Endothelial cell (in vitro differentiated cells): ENCODE measurements at places on chromosomes 11 and 22.

- no peak for DNase-seq
These were observed 260.5 kb downstream of the NXPE2 start for GRCh38 chr11:114938799-114939198.

DNA sequence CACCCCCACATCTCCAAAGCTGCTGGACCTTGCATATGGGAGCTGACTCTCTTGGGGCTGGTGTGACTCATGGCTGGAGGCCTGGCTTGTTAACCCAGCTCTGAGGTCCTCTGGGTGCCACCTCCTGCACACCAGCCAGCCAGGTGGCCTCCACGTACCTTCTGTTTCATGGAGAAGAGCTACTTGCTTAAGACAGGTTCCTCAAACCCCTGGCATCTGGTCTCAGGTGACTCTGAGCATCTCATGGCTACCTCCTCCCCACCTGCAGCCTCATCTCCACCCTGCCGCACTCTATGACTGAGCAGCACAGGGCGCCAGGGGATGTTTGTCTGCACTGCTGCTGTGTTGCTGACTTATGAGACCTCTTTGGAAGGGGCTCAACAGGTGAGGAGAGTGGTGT lies 55.7 kb downstream of the BCR start:
- DNase-seq = no peak

- no peak for DNase-seq
These were observed 48.4 kb upstream of the CRTAM start for GRCh38 chr11:122789907-122790306.

GRCh38 chr11:115643549-115644270 lies 139.5 kb upstream of the CADM1 start:
- DNase-seq = no peak

DNA sequence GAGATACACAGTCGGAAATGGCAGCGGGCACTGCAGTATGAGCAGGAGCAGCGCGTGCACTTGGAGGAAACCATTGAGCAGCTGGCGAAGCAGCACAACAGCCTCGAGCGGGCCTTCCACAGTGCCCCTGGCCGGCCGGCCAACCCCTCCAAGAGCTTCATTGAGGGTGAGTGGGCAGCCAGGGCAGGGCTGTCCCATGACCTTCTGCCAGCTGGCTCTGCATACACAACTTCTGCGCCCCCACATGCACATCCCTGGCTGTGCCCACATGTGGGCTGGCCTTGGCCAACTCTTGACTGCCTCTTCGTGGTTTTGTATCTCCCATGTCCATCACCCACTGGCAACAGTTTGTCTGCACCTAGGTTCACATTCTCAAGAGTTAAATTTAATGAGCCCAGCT lies 81.1 kb downstream of the MORC2 start:
- no peak for DNase-seq

DNA sequence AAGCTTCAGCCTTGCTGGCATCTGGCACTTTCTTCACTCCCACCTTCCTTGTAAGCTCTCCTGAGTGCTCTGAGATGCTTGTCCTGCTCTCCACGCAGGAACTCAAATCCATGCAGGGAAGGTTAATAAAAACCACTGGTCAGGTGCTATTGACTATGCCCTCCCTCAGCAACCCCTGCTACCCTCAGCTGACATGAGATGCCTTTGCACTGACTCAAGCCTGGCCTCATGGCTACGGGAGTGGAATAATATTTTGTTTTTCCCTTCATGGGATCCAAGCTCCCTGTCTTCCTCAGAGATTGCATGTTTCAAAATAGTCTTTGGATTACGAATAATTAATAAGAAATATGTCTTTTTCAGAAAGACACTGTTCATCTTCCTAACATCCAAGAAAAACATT lies 31.7 kb upstream of the ABCC8 start:
- no peak for DNase-seq

DNA sequence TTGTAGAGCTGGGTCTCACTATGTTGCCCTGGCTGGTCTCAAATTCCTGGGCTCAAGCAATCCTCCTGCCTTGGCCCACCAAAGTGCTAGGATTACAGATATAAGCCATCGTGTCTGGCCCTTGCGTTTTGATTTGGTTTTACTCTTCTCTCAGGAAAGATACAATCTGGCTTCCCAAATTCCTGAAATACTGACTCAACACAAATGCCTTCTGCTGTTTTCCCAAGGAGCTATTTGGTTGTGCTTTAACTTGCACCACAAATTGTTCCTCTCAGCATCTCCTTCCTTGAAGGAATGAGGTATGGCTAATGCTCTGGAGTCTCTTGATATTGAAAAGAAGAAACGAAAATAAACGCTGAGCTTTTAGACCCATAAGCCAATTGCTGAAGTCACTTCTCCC lies 110.0 kb upstream of the PAX6 start:
- DNase-seq = no peak

GRCh38 chr22:19644314-19645223 lies 69.7 kb upstream of the SEPTIN5 start:
- no peak for DNase-seq

GRCh38 chr22:32058656-32059260 lies 15.7 kb downstream of the SLC5A1 start:
- no peak for DNase-seq

- no peak for DNase-seq
These were observed 63.1 kb downstream of the SOX6 start for GRCh38 chr11:16293204-16293681.

DNA sequence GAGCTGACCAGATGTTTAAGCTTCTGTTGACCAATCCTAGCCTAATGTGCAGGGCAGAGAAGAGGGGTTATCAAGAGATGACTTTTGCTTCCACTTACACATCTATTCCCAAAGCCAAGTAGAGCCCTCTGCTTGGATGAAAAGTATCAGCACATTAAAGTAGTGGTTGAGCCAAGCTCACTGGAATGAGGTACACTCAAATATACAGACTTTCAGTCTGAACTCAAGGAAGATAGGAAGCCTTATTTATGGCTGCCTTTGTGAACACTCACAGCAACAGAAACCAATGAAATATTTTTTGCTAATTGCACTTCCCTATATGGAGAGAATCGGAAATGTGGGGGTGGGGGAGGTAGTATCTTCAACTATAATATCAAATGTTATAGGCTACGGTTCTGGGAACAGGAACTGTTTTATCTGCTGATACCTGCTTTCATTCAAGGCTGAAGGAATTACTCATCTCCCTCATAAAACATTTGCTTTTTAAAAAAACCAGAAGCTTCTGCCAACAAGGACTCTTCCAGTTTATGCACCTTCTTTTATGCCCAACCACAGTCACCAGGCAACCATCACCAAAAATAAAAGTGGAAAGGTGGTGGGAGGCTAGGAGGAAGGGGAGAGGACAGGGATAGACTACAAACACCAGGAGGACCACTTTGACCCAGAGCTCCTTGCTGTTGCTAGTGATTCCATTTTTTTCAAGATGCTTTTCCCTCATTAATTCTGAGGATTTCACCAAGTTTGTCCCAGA lies 91.2 kb downstream of the CLPB start:
- no peak for DNase-seq
